ENCODE measurements at places on chromosomes 6 and 20.

- no peak for DNase-seq
Observed at GRCh38 chr6:170076466-170077165, 214.3 kb downstream of the DLL1 start.

DNA sequence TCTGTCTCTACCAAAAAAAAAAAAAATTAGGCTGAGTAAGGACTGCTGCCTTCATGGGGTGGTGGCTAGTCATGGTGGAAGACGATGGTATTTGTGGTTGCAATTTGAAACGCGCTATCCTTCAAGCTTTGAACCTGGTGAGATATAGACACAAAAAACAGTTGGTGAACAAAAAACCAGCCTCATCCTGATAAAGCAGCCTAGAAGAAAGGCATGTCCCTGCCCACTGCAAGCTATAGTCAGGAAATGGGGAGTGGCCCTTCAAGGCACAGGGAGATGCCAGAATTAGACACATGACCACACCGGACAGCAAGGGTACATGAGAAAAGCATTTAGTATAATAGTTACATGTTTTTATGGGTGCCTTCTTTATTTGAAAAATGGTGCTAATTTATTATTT, 193.6 kb downstream of the NFATC2 start:
- DNase-seq: no peak

DNA sequence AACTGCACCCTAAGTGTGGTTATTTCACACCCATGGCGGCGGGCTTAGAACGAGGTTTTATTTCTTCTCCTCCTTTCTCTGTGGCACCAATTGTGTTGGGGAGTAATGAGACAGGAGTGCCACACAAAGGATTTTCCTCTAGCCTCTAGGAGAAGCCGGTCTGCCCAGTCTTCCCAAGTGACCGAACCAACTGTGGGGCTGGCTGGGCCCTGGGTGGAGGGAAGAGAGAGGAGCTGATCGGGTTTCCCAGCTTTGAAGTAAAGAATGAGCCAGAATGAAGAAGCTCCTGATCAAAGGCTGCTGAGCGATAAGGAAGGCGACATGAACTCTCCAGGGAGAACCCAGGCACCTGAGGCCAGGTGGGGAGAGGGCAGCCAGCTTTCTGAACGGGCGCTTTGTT, 616.0 kb upstream of the BTBD3 start:
- no peak for DNase-seq

DNA sequence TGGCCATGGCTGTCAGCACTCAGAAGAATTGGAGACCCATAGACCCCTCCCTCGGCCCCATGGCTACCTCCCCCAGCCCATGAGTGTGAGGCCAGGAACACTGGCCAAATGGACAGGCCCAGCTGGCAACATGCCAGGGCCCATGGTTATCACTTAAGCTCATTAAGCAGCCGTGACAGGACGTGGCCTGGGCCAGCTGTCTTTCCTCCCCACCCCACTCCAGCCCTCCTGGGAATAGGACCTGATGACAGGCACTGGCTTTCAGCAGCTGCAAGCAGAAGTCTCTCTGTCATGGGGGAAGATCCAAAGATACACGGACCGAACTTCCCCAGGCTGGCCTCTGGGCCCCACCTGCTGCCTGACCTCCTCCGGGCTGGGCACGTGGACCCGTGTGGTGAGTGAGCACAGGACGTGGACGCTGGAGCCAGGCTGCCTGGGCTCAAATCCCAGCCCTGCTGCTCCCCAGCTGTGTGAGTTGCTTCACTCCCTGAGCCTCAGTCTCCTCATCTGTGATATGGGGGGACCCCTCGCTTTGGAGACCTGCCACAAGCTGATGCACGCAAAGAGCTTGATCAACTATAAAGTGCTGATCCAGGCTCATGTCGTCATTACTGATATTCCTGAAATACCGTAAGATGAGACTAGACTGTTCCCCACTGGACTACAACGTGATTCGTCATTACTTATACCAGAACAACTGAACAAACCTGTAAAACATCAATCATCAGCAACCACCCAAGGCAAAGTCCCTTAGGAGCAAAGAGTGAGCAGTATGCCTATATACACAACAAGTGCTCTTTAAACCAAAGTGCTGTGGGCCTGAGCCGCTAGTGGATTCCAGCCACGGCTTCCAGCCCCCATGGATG, 22.0 kb upstream of the VSTM2L start:
- DNase-seq: no peak

DNA sequence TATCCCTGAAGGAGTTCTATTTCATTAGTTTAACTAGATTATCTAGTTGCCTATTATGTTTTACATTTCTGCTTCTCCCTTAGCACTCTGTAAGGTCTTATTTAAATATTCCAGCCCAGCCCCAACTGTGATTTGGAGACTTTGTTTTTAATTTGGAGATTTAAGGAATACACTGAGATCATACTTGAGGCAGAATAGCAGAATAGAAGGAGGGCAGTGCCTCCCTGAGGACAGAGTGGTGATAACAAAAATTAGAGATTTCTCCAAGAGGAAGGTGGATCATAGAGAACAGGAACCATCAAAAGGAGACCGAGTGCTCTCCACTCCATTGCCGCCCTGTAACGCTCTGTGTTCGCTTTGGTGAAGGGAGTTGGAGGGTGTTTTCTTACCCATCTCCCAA, 14.8 kb upstream of the CD164 start:
- DNase-seq: no peak

DNA sequence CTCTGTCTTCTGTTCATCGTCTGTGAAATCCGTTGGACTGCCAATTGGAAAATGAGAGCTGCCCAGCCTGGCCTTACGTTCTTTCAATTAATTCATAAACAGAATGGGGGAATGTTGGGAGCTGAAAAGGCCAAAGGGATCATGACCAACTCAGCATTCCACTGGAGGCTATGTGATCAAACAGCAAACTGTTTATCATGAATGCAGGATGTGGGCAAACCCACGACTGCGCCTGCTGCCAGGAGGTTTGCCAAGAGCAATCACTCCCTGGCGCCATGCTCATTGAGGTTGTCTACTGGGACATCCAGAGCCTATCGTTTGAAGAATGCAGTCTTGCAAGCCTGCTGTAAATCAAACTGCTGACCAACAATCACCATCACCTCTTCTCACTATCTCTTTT, 9.3 kb upstream of the FKBP1A start:
- no peak for DNase-seq

DNA sequence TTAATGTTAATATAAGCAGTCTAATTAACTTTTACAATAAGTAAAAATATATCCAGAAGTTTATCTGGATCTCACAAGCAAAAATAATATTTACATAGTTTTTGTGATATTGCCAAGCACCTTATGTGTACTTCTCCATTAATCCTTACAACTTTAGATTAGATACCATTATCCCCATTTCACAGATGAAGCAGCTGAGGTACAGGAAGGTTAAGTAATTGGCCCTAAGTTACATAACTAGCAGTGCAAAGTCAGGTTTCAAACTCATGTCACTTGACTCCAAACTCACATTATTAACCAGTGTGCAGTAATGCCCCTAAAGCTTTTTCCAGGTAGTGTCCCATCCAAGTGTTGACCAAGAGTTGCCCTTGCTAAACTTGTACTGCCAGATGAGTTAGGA, 248.6 kb upstream of the STXBP5 start:
- DNase-seq: no peak

DNA sequence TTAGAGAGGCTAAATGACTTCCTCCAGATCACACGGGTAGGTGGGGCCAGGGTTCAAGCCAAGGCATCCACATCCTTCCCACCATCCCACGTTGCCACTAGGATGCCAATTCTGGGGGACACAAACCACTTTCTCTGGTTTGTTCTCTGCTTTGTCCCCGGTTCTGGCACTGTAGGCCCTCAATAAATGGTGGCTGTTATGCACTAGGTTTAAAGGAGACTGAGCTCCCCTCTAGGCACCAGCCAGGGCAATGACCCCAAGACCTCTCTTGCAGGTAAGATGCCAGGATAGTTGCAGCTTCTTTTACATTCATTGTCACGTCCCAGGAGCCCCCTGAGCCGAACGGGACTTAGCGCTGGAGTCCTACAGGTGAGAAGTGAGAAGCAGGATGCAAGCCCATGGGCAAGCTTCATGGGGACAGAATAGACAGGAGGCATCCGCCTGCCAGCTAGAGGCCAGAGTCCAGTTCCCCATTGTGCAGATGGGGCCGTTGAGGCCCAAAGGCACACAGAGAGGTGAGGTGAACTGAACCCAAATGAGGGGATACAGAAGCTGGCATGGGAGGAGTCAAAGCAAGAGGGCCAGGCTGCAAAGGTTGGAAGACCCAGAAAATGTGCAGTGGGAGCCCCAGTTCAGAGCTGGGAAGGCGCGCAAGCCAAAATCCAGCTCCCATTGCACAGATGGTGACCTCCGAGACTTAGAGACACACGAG, 677 bp downstream of the PXMP4 start:
- DNase-seq: no peak

DNA sequence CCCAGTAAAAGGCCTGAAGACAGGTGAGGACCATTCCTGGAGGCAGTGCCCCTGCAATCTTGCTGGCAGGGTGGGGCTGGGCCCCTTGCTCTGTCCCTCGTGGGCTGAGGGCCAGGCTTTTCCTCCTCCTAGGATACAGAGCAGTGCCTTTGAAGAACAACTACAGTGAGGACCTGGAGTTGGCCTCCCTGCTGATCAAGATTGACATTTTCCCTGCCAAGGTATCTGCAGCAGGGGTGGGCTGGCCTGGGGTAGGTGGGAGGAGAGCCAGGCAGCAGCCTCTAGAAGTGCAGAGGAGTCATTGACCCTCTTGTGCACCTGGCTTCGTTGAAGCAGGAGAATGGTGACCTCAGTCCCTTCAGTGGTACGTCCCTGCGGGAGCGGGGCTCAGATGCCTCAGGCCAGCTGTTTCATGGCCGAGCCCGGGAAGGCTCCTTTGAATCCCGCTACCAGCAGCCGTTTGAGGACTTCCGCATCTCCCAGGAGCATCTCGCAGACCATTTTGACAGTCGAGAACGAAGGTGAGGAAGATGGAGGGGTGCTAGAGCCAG, 36.5 kb downstream of the PLCG1 start:
- no peak for DNase-seq

- DNase-seq: no peak
Observed at GRCh38 chr20:60494476-60494875, 536.3 kb downstream of the CDH26 start.

DNA sequence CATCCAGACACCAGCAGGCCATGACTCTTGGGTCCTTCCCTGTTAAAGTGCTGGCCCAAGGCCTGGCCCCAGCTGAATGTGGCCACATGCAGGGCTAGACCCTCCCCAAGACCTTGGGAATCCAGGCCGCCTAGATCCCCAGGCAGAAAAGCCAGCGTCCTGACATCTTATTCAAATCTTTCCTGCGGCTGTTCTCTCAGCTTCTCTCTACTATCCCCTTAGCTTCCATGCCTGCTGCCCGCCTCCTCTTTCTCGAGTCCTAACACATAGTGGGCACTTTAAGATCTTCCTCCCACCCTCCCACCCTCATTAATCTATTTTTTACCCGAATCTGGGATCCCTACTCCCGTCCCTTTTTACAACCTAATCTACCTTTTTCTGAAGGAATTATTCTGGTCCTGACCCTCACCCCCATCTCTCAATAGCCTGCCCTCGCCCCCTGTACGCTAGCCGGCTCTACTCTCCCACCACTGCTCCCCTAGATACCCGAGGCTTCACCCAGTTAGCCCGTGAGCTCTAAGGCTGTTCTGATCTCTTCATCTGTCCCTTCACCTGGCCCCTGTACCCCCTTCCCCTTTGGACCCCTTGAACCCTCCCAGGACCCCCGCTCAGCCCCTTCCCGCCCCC, at the start of gene CCHCR1:
Gene CCHCR1 (minus strand): TSS at position 290 of the 627 bp plus-strand sequence. CDS start 202 bp downstream, at position 88.
- DNase-seq: no peak

GRCh38 chr6:45686841-45687569, 309.3 kb upstream of the SUPT3H start:
- DNase-seq: no peak

GRCh38 chr6:55968926-55969325, 93.5 kb upstream of the BMP5 start:
- no peak for DNase-seq

GRCh38 chr6:3393836-3394202, 63.0 kb downstream of the SLC22A23 start:
- DNase-seq: no peak

DNA sequence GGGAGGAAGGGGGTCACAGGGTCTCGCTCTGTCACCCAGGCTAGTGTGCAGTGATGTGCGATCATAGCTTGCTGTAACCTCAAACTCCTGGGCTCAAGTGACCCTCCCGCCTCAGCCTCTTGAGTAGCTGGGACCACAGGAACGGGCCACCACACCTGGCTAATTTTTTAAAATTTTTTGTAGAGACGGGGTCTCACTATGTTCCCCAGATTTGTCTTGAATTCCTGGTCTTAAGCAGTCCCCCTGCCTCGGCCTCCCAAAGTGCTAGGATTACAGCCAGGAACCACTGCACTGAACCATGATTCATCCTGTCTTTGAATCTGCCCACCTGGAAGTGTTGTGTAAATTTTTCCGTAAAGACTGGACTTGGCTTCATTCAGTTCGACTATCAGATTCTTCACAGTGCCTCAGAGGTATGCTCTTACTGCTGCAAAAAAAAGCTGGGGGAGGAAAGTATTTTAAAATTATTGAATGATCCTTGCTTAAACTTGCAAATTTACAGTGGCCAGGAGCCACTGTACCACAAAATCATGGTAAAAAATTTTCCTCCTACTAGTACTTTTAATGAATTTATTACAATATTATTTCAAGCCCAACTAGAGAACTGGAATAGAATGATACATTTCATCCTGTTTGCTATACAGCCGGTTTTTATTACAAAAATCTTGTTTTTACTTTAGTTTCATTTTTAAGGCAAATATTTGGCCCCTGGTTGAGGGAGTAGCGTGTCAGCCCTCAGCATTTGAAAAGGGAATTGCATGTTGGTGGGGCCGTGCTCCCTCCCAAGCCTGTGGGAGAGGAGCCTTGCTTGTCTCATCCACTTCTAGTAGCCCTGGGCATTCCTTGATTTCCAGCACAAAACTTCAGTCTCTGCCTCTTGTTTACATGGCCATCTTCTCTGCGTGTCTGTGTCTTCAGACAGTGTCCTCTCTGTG, 202.5 kb upstream of the SGK1 start:
- no peak for DNase-seq

DNA sequence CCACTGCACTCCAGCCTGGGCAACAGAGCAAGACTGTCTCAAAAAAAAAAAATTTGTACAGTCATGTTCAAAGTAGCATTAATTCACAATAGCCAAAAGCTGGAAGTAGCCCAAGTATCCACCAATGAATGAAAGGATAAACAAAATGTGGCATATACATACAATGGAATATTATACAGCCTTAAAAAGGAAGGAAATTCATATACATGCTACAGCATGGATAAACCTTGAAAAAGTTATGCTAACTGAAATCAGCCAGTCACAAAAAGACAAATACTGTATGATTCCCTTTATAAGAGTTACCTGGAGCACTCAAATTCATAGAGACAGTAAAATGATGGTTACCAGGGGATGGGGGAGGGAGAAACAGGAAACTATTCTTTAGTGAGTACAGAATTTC, 15.7 kb downstream of the EEF1A1 start:
- no peak for DNase-seq

- no peak for DNase-seq
Observed at GRCh38 chr20:62822788-62823651, 6.2 kb downstream of the COL9A3 start.

DNA sequence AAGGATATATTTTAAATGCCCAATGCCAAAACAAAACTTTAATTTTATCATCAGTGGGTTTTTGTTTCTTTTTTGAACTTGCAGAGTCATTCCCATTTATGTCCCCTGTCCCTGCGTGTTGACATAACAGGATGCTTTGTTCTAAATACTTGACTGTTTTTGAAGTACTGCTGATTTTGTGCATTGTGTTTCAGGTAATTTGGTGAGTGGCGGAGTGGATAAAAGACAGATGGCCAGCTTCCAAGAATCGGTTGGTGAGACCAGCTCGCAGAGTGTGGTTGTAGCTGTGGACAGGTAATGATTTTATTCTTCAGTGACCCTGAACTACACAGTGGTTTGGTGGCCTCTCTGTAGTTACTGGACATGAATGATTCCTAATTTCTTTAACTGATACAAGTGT, 50.5 kb upstream of the CSE1L start:
- DNase-seq: no peak

Measured in stimulated activated CD4-positive, alpha-beta T cell treated with anti-CD3 and anti-CD28 coated beads, Interleukin-2, amount 100 ng/mL, for 4 hours (primary cell).